ENCODE measurements at places on chromosomes 11 and 22.

DNA sequence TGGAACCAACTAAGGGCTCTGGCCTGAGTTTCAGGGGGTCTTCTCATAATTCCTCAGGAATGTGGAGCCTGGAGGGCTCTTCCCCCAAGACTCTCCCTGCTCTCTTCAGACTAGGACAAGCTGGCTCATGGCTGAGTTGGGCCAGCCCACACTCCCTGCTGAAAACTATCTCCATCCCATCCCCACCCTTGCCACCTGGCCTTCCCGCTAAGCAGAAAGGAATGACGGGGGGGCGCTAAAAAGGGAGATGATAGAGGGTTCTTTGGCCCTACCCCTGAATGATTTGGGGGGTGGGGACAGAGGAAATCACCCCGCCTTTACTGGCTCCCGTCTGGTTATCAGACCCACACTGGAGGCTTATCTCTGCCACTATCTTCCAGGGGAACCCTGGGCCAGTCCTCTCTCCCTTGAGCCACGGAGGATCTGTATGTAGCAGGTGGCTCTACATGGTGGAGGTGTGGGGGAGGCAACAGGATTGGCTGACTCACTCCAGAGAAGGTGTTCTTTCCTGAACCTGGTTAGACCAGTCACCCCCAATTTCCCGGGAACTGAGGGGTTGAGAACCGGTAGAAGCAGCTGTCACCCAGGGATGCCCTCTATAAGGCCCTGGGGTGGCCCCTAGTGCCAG, 5.7 kb downstream of the SMTN start:
- no peak for DNase-seq

DNA sequence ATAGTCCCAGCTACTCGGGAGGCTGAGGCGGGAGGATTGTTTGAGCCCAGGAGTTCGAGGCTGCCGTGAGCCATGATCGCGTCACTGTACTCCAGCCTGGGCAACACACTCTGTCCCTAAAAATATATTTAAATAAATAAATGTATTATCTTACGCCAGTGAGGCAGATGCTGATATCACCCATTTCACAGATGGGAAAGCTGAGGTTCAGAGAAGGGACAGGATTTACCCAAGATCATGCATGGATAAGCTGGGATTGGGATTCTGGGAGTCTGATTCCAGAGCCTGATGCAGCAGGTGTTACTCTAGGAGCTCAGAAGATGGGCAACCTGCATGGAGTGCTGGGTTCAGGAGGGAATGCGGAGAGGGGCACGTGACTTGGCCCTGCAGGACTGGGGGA, 17.8 kb downstream of the SGSM1 start:
- no peak for DNase-seq

- DNase-seq = peak; percentile 2
Measured at GRCh38 chr11:1592628-1593027, 5.5 kb downstream of the KRTAP5-2 start.

- DNase-seq = peak; percentile 72
Measured at GRCh38 chr22:49934160-49934890, 15.9 kb downstream of the CRELD2 start.

- no peak for DNase-seq
Measured at GRCh38 chr11:28900427-28900826, 792.2 kb downstream of the METTL15 start.

DNA sequence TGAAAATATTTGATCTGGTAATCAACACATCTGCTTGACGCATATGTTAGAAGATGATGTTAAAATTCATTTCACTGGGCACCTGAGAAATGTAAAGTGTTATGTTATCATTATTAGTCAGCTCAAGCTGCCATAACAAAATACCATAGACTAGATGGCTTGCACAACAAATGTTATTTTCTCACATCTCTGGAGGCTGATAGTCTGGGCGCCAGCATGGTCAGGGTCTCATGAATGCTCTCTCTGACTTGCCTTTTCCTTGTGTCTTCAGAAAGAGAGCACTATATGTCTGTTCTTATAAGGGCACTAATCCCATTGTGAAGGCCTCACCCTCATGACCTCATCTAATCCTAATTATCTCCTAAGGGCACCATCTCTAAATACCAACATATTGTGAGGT, 435.3 kb downstream of the NELL1 start:
- no peak for DNase-seq

DNA sequence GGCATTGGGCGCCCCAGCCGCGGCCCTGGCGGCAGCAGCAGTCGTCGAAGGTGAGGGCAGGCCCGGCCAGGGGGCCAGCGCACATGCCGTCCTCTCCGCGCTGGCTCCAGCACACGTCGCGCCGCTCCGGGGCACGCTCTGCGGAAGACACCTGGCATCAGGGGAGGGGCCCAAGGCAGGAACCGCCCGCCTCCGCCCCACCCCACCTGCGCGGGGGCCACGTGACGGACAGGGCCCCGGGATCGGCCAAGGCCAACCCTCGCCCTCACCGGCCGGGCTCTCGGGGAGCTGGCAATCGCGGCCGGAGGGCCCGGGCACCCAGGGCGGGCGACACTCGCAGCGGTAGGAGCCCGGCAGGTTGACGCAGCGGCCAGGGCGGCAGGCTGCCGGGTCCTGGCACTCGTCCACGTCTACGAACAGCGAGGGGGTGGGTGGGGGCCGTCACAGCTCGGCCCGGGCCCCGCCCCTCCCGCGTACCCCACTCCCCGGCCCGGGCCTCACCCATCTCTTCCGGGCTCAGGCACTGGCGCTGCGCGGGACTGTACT, 14.9 kb downstream of the SCYL1 start:
- no peak for DNase-seq

GRCh38 chr22:44729391-44730021, 22.9 kb upstream of the ARHGAP8 start:
- no peak for DNase-seq

DNA sequence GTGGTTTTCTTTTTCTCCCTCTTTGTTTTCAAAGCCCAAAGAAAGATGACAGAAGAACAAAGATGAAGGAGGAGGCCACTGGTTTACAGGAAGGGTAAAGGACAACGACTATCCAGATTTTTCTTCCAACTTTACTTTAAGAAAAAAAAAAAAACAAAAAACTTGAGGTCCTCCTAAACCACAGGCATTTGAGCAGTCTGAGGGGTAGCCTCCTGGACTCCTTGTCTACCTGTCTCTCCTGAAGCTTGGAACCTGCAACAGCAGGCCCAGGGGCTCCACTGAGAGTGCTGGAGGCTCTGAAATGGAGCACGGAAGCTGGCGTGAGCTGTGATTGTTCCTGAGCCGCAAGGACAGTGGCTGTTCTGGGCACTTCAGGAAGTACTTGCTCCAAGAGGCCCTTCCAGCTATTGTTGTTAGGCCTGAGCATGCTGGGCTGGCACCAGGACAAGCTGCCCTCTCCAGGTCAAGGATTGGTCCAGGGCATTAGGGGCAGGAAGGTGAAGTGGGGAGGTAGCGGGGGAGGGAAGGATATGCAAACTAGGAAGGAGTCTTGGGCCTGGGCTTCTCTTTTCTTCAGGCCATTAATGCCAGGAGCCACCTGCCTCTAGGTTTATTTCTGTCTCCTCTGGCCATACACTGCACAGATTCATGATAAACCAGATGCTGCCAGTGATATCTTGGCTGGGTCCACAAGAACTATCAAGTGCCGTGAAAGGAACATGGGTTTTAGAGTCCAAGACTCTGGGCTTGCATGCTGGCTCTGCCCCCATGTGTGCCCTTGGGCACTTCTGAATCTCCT, 147.3 kb downstream of the CCDC34 start:
- no peak for DNase-seq

GRCh38 chr11:1297576-1298473, 11.6 kb downstream of the TOLLIP start:
- peak; percentile 53 for DNase-seq

- DNase-seq = no peak
Measured at GRCh38 chr11:68532727-68533369, 72.3 kb downstream of the PPP6R3 start.

DNA sequence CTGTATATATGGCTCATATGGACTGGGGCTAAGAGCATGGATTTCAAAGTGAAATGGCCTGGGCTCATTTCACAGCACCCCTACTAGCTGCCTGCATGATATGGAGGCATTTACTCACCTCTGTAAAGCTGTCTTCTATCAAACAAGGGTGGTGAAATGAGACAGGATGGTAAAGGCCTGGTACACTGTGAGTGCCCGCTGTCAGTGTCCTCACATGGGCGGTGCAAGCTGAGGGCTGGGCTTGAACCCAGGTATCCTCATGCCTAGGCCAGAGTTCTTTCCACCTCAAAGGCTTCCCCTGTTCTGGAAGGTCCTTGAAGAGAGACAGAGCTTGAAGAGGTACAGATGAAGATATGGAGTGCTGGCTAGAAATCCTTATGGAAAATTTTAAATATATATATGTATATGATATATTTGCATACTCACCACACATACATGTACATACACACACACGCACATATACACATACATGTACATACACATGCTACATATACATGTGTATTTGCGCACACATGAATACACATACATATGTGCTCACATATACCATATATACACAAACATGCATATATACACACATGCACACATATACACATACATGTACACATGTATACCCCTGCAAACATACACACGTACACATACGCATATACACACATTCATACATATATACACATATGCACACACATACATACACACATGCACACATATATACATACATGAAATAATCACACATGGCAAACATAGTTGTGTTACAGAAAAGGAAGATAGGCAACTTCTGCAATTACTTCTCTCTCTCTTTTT, 44.7 kb downstream of the MICAL2 start:
- no peak for DNase-seq

- no peak for DNase-seq
Measured at GRCh38 chr11:113877670-113878055, 2.3 kb upstream of the USP28 start.

GRCh38 chr11:13920756-13921155, 41.8 kb upstream of the SPON1 start:
- no peak for DNase-seq

- peak; percentile 71 for DNase-seq
Measured at GRCh38 chr11:117456027-117456720, 128.5 kb downstream of the CEP164 start.

DNA sequence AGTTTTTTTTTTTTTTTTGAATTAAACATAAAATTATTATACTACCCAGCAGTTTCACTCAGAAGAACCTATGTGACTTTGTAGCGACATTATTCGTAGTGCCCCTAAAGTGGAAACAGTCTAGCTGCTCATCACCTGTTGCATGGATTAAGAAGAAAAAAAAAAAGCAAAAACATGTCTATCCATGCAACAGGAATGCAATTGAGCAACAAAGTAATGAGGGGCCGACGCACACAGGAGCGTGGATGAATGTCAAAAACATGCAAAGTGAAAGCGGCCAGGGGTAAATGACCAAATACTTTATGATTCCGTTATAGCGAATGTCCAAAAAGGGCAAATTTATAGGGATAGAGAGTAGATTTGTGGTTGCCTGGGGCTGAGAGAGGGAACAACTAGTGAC, 16.3 kb downstream of the MYO18B start:
- no peak for DNase-seq

DNA sequence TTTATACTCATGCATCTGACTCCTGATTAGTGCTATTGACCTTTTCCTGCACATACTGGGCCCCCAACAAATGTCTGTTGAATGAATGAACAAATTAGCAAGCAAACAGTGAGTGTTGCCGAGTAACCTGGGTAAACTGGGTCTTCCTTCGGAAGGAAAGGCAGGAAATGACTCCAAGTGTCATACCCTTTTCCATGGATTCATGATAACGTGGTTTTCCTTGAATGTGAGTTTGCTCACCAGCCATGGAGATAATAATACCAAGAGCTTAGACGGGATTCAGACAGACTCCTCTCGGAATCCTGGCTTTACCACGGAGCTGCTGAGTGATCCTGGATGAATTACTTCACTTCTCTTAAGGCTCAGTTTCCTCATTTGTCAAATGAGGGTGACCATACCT, 16.7 kb downstream of the TECTA start:
- no peak for DNase-seq

DNA sequence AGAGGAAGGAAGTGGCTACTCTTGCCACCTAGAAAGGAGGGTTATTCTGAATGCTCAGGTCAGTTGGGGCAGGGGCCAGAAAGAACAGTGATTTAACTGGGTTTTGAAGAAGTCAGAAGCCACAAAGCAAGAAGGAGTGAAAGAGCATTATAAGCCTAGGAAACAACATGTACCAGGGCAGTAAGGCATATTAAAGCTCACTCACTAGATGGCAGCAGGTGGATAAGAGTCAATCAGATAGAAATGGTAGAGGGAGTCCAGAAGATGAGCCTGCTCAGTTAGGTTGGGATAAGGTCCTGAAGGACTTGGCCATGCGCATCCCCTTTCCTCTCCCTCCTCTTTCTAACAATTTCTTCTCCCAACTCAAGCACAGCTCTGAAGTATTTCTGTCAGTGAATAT, 22.0 kb upstream of the PATE1 start:
- DNase-seq = no peak

- DNase-seq = no peak
Measured at GRCh38 chr11:1969035-1969434, 21.9 kb downstream of the MRPL23 start.

DNA sequence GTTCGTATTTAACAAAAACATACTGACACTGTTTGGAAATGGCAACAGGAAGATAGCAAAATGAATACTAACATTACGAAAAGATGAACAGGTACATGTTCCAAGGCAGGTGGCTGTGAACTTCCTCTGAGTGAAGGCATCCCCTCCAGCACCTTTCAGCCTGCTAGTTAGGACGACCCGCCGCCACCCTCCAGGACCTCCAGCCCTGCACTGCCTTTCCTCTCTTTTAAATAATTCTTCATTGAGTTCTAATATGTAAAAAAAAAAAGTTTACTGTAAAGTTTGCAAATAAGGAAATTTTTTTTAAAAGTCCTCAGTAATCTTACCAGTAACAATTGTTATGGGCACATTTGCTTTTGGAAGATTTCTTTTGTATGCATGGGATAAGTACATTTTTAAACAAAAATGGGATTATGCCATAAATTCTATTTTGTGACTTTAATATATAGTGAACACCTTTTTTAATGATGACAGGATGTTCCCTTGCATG, 6.0 kb downstream of the NEAT1 start:
- DNase-seq = peak; percentile 66

- no peak for DNase-seq
Measured at GRCh38 chr11:46452918-46453517, 61.4 kb upstream of the CHRM4 start.

- DNase-seq = no peak
Measured at GRCh38 chr22:26197425-26197824, 28.2 kb downstream of the SEZ6L start.

GRCh38 chr11:40445391-40445790, 1014.1 kb downstream of the LRRC4C start:
- DNase-seq = no peak
